ENCODE measurements at places on chromosomes 13 and 19.

- DNase-seq, result peak; percentile 51
These were observed 1.4 kb upstream of the ZNF414 start for GRCh38 chr19:8515317-8515716.

DNA sequence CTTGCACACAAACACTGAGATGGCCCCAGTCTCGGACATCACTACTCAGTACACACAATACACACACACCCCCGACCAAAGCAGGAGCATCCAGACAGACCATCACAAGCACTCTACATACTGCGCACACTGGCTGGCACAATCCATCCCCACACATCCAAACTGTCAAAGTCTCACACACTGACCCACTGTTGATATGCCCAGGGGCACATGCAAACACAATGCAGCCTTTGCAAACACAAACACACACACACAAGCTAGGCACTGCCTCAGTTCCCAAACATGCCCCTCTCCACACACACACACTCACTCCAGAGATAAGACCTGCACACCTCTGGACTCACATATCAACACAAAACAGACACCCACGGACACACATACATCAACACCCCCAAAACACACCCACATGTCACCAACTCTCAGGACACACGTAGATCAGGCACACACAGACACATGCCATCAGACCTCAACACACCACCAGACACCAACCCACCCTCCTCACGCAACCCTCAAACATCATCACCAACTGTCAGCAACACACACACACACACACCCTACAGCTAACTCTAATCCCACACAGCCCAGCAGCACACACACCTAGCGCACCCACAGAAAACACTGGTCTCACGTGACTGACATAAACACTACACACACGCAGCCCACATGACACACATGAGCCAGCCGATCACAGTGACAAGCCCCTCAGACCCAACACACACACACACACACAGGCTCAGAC lies 1.9 kb downstream of the BBC3 start:
- no peak for DNase-seq

DNA sequence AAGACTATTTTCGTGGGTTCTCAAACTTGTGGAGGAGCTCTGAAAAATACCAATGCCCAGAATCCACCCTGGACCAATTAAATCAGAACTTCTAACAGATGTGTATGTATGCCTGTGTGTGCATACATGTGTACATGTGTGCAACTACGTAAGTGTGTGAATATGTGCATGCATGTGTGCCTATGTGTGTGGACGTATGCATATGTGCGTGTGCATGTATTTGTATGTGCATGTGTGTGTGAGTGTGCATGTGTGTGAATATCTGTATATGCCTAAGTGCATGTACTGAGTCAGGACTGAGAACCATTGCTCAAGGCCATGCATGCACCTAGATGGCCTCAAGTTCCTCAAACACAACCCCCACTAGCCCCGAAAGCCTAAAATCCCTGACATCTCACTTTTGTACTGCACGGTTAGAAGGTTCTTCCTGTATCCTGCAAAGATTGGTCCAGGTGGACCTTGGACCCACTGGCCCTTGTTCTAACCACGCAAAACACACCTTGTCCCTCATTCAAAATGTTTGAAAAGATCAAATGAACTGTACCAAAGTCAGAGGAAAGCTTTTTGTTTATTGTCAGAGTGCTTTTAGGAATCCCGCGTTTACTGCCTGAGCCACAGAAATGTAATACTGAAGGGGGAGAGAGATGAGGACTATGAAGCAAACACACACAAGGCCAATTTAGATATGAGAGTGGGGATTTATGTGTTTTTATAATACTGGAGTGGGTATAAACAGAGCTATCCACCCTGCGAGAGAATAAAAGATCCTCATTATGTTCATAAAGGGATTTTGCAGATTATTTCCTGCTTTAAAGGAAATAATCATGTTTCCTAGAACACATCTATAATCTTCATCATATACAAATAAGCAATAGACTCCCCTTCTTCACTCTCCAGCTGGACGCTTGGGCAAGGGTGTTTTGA lies 39.1 kb downstream of the LATS2 start:
- no peak for DNase-seq

DNA sequence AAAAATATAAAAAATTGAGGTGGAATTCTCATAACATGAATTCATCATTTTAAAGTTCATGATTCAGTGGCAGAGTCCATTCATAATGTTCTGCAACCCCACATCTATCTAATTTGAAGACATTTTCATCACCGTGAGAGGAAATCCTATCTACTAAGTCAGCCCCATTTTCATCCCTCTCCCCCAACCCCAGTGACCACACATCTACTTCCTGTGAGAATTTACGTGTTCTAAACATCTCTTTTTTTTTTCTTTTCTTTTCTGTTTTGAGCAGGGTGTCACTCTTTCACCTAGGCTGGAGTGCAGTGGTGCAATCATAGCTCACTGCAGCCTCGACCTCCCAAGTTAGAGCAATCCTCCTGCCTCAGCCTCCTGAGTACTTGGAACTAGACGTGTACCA lies 17.5 kb downstream of the ATCAY start:
- DNase-seq, result no peak

All from activated CD8-positive, alpha-beta memory T cell treated with anti-CD3 and anti-CD28 coated beads for 48 hours (primary cell).